T-helper 2 cell (primary cell): ENCODE measurements at places on chromosomes 5 and 9.

- no peak for DNase-seq
Measured at GRCh38 chr5:111135946-111136345, 43.8 kb downstream of the WDR36 start.

- no peak for DNase-seq
Measured at GRCh38 chr5:172506251-172506650, 51.9 kb upstream of the SH3PXD2B start.

- no peak for DNase-seq
Measured at GRCh38 chr9:79574136-79574535, 2.4 kb downstream of the TLE4 start.

- no peak for DNase-seq
Measured at GRCh38 chr5:16546732-16547131, 70.1 kb downstream of the RETREG1 start.

- DNase-seq = no peak
Measured at GRCh38 chr5:354581-355378, 33.3 kb downstream of the AHRR start.

DNA sequence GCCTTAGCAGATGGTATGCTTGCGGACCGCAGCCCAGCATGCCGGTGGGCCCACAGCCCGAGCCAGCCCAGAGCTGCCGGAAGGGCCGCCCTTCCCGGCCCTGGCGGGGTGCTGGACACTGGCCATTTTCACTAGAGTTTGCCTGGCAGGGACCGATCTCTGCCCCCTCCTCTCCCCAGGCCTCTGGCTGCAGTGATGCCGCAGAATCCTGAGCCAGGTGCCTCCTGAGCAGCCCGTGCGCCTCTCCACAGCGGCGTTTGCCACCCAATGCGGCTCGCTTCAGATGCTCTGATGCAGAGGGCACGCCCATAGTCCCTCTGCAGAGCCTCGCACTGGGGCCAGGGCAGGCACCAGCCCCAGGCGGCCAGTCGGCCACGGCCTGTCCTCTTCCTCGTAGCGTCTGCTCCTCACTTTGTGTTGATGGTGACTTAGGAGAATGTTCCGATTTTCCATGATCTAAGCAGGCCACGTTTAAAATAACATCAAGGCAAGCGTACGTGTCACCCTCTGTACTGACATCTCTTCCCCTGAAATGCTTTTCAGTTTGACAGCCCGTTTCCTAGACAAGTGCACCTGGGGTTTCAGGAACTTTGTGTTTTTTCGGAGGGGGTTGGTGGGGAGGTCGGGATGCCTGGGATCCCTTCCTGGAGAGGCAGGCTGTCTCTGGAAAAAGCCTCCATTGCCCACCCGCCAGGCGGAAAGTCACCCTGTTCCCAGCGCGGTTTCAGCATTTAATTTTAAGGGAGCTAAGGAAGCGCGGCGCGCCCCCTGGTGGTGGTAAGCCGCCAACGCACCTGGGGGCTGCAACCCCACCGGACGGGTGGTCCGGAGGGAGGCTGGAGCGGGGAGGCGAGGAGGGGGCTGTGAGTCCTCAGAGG is 29.8 kb upstream of the HMCN2 start:
- DNase-seq = peak; percentile 53

- no peak for DNase-seq
Measured at GRCh38 chr5:82151204-82151603, 127.0 kb downstream of the RPS23 start.

GRCh38 chr5:72749362-72749997 is 67.0 kb upstream of the TNPO1 start:
- DNase-seq = no peak

GRCh38 chr5:151483647-151484046 is 36.2 kb downstream of the SLC36A1 start:
- no peak for DNase-seq

DNA sequence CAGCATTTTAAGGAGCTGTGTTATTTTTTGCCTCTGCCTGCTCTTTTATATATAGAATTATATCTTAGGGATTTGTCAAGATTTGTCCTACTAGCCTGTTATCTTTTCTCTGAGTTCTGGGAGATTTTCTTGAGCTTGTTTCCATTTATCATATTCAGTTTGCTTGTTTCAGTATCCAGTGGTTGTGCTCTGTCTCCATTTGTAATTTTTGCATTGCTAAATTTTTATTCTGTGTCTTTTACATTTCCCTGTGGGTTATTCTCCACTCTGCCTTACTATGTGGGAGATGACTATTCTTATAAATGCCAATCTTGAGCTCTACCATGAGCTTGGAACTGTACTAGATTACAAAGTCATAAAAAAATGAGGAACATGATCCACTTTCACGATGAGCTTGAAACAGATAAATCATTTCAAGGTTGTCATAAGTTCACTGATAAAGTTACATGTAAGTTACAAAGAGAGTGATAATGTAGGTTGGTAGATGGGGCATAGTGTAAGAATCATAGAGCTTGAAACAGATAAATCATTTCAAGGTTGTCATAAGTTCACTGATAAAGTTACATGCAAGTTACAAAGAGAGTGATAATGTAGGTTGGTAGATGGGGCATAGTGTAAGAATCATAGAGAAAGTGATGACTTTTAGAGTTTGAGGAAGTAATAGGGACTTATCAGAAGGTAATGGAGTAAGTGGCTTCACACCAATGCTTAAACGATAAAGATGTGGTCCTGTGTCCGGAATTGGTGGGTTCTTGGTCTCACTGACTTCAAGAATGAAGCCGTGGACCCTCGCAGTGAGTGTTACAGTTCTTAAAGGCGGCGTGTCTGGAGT is 287.3 kb downstream of the ADGRV1 start:
- no peak for DNase-seq

DNA sequence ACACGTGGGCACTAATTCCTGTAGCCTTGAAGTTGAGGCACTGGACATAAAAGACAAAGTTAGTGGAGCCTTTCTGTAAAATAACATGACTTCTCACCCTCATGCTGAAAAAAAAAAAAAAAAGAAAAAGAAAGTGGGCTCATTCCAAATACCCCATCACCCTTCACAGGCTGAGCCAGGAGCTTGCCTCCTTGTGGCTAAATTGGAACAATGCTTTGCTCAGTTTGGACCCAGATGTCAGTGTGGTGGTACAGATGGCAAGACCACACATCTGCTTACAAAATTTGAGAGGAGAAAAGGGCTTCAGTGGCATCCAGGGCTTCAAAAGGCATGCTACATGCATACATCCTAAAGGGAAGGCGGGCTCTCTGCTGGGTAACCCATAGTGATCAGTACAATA is 342.8 kb downstream of the EBF1 start:
- no peak for DNase-seq

GRCh38 chr5:31770998-31771397 is 132.1 kb downstream of the PDZD2 start:
- DNase-seq = no peak

DNA sequence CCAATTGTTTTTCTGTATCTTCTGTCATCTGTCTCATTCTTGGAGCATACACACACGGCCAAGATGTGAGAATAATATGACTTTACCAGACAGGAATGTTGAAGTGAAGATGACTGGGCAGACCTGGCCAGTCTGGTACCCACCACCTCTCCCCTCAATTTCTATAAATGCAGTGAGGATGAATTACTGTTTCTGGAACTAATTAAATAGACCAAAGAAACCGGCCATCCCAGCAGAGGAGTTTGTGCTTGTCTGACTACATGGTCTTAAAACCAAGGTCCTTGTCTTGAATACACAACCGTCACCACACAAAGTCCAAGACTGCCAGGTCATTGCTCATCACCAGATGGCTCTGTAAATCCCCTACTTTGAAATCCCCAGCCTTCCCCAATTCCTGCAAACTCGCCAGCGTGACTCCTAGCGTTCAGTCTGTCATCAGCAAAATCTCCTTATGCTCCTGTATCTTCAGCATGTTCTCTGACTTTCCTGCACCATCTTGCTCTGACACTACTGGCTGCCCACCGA is 147.2 kb downstream of the PDE4D start:
- DNase-seq = no peak

- no peak for DNase-seq
Measured at GRCh38 chr5:93164690-93165089, 416.3 kb downstream of the NR2F1-AS1 start.

GRCh38 chr5:72507231-72507906 is at the start of gene ZNF366:
Gene ZNF366 (minus strand): TSS chr5:72507410. CDS start chr5:72461496, 45,914 bp downstream.
- no peak for DNase-seq

- DNase-seq = no peak
Measured at GRCh38 chr5:119341452-119342349, 14.1 kb upstream of the TNFAIP8 start.

DNA sequence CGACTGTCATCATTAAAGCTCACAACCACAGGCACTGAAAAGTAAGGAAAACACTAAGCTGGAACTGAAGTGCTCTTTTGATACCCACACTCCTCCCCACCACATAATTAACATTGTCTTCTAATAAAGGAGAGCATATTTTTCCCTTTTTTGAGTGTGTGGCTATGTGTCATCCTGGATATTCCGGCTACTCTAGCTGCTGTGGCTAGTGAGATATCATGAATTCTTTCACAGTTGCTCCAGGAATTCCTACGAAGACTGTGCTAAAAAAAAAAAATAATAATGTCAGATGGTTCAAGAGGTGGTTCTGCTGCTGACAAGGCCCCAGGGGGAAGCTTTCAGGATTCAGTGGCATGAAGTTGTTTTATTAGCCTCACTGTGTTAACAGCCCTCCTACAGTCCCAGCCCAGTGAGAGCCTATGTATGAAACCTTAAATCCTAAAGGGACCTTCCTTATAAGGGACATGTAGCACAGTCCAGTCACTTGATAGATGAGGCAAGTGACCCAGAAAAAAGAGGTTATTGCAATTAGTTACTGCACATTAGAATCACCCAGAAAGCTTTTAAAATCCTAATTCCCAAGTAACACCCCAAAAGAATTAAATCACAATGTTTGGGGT is 46.6 kb downstream of the TMEM252 start:
- DNase-seq = no peak

DNA sequence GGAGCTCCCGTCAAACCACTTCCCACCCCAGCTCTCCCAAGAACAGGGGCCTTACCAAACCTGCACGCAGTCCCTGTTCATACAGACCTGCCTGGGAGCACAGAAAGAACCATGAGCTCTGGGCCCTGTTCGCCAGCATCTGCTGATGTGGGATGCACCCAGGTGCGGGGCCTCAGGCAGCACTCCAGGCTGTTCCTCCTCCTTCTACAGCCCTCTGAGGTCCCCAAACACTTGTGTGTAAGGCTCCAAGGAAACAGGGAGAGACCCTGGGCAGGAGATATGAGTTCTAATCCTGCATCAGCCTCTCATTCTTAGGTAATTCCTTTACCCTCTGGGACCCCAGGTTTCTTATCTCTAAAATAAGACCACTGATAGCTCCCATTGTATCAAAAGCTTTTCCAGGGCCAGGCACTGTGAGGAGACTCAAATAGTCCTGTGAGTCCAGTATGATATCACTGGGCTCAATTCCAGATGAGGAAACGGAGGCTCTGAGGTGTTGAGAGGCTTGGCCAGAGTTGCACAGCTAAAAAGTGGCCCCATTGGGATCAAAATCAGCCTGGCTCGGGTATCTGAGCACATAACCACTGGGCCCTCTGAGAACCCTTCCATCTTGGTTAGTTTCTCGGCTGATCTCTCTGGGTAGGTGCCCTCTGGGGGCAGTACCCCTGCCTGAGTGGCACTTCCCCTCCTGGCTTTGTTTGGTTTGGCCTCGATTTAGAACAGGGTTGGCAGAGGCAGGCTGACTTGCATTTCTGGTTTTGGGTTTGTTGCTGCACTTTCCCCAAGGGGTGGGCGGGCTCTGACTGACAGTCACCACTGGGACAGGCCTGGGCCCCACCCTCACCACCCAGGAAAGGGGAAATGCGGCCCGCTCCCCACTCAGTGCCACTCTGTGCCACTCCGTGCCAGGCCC is 116.8 kb downstream of the RGS3 start:
- DNase-seq = no peak

GRCh38 chr9:124696101-124696500 is 75.0 kb downstream of the NR6A1 start:
- DNase-seq = no peak

- DNase-seq = no peak
Measured at GRCh38 chr9:83355024-83355444, 183.2 kb downstream of the FRMD3 start.

DNA sequence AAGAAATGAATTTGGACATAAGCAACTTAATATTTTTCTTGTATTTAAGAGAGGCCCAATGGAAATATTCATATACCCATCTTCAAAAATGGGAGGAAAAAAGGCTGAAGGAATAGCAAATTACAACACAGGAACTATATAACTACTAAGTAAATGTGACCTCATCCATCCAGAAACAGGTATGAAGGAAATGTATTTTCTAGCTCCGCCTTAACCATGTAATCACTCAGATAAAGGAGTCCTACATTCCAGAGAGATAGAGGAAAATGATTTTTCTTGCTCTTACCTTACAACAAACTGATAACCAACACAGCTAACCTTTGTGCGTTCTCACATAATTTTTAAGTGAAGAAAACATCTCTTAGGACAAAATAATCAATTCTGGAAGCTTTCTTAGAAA is 96.5 kb downstream of the NR6A1 start:
- no peak for DNase-seq

- DNase-seq = no peak
Measured at GRCh38 chr5:154284433-154284832, 93.9 kb downstream of the GALNT10 start.

GRCh38 chr5:173970878-173971650 is 17.9 kb upstream of the C5orf47 start:
- DNase-seq = no peak

- no peak for DNase-seq
Measured at GRCh38 chr5:149915392-149916260, 29.0 kb downstream of the PDE6A start.

DNA sequence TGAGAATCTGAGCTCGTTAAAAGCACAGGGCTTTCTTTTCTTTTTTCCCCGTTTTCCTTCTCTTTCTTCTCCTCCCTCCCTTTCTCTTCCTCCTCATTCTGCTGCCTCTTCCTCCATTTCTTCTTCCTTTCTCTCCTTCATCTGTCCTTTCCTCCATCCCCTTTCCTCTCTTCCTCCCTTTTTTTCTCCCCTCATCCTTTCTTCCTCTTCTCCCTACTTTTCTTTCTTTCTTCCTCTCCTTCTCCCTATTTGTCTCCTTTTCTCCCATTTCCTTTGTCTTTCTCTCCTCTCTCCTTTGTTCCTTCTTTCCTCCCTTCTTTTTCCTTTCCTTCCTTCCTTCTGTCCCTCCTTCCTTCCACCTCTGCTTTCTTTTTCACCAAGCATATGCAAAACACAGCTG is 649.4 kb downstream of the IRX1 start:
- no peak for DNase-seq

DNA sequence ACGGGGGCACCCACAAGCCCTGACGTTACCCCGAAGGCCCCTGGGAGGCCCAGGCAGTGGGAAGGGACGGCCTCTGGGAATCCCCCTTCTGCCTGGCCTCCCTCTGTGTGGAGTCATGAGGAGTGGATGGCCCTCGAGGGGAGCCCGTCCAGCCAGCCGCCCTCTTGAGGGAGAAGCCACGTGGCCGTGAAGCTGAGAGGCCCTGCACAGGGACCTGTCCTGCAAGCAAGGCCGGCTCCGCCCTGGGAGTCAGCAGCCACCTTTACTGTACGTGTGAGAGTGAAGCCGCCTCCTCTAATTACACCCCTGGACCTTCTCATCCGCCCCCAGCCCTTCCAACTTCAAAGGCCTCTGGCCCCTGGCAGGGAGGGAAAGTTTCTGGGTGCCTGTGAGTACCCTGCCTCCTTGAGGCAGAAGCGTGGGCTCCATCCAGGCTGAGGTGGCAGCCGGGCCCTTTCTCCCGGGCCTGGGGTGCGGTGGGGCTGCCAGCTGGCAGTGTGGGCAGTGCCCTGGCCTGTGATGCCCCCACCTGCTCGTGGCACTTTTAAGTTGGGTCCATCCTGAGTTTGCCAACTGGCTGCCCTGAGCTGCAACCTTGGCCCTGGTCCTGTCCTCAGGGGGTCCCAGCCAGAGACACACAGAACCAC is 55.9 kb upstream of the EGFL7 start:
- DNase-seq = no peak

GRCh38 chr9:133522073-133522910 is 2.5 kb downstream of the MYMK start:
- DNase-seq = no peak

- DNase-seq = no peak
Measured at GRCh38 chr5:112532654-112533360, 113.7 kb upstream of the EPB41L4A start.
